NCI-H2081 treated with DMSO at 0.1 percent for 48 hours (cell line): ENCODE measurements at places on chromosomes 11 and 22.

- DNase-seq, result no peak
These were observed 4.4 kb downstream of the POLA2 start for GRCh38 chr11:65266210-65266609.

GRCh38 chr11:93493252-93493897, 49.8 kb downstream of the SMCO4 start:
- no peak for DNase-seq

- no peak for DNase-seq
These were observed 4.0 kb downstream of the KCNJ1 start for GRCh38 chr11:128862908-128863660.

- no peak for DNase-seq
These were observed 8.9 kb upstream of the SAMM50 start for GRCh38 chr22:43946384-43946667.

DNA sequence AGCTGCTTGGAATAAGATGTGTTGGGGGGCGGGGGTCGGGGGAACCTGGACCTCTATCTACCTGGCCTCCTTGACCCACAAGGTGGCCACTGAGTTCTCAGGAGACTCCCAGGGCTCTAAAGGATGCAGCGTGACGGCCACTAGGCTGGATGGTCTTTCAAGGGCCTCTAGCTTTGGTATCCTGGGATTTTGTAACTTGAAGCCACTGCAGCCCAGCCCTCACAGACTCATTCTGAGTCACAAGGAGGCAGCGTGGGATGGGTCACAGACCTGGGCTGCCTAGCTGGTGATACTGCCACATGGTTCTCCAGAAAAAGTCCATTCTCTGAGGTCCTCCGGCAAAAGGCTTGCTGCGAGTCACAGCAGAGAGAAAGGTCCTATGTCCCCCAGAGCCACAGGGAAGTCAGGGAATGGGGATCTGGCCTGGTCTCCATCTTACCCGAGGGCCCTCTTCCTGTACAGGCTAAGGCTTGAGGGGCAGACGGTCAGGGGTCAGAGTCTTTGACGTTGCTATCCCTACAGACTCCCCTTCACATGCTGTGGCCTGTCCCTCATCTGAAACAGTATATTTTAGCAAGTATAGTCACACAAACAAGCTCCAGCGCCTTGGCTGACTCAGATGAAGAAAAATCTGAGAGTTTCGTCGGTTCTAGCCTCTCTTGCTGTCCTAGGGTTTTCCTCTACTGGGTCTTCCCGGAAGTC, 52.4 kb downstream of the KCNC1 start:
- DNase-seq, result no peak

DNA sequence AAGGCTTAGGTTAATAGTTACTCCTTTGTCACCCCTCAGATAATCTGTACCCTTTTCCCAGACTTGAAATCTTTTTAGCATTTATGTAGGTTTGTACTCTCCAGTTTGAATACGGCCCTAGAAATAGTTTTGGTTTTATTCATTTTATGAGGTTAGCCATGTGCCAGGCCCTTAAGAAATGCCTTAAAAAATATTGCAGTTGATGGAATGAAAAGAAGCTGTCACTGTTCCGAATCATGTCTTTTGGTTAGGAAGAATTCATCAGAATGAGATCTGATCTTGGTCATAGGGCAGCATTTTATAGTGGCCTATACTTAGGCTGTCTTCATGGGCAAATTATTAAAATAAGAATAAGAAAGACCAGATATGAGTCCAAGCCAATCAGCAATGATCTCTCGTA, 14.8 kb upstream of the PRSS23 start:
- no peak for DNase-seq

DNA sequence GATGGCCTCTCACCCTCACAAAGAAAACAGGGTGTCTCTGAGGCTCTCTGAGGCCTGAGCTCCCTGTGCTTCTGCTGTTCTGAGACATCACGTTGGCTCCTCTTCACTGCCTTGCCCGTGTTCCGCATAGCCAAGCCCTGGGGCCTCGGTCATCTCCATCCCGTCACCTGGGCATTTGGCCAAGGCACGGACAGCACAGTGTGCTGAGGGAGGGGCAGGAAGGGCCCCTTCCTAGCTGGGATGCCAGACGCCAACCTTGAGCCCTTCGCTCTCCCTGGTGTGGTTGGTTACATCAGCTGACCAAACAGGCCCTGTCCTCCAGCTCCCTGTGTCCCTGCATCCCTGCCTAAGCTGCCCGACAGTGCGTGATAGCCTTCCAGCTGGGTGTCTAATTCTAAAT, 25.9 kb downstream of the MOV10L1 start:
- no peak for DNase-seq

DNA sequence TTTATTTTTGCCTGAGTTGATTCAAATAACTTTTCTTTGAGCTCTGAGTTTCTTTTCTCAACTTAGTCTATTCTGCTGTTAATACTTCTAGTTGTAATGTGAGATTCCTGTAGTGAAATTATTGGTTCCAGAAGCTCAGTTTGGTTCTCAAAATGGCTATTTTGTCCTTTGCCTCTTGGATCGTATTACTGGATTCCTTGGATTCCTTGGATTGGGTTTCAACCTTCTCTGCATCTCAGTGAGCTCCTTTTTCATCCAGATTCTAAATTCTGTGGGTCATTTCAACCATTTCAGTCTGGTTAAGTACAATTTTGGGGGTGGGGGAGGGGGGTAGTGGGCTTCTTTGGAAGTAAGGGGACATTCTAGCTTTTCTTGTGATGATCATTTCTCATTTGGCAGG, 341.1 kb upstream of the CNTN5 start:
- DNase-seq, result no peak
